ENCODE measurements at places on chromosomes 3 and 15. TPM values are rescaled to one million over a fixed set of nuclear protein-coding genes. Genes with fewer than 3 reads are reported as not detected.

The USP50 gene
- not detected for total RNA-seq

The ITGA11 gene
- total RNA-seq = not detected

The IL1RAP gene
- total RNA-seq = 5.4 TPM

The CLDN16 gene
- not detected for total RNA-seq

DNA sequence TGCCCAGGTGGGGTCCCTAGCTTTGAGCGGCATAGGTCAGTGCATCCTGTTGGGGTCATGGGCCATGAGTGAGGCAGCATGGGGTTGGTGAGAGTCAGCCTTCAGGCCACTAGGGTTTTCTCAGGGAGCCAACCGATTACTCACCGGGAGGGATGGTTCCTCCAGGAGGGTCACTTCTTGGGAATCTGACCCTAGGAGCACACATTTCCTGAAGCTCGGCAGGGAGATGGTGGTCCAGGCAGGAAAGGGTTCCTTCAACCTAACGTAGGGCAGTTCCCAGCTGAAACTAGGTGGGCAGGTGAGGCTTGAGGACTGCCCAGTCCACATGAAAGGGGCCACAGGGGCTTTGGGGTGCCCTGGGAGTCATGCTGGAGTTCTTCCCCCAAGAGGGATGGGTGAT is 218.0 kb downstream of the UBE3A start:
- no peak overlapping the region for H3K27ac ChIP-seq
- H3K27me3 ChIP-seq = no peaks in the 10 kb centered on the region
- H3K36me3 ChIP-seq = no peaks in the 10 kb centered on the region
- DNase-seq = no peak

DNA sequence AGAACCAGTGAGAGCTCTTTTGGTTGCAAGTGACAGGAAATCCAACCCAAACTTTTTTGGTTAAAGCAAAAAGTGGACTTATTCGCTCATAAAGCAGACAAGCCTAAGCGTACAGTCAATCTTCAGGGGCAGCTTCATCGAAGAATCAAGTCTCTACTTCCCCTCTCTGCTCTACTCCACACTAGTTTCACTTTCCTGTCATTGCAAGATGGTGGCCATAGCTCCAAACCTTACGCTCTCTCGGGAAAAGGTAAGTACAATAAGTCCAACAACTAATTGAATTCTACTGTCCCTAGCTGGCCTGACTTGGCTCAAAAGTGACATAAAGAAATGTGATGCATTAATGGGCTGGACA is 24.9 kb upstream of the ZNF710 start:
- H3K4me1 ChIP-seq = no peaks in the 10 kb centered on the region
- H3K27me3 ChIP-seq = peaks cover 15% of the 10 kb centered on the region
- H3K27ac ChIP-seq = no peak overlapping the region
- H3K4me3 ChIP-seq = no peak overlapping the region

DNA sequence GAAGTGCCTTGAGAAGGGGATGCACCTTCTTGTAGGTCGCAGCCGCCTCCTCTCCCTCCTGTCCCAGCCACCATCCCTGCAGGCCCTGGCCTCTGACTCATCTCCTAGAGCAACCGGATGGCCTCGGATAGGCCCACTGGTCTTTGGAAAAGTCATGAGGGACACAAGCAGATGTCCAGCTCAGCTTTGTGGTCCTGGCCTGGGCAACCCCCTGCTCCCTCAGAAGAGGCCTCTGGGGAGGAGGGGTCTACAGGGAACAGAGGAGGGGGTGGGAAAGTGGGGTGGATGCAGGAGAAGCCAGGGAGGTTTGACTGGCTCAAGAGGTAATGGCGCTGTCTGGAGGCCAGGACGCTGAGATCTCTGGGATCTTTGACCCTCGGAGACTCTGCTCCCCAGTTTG is 259.2 kb upstream of the TLE3 start:
- H3K36me3 ChIP-seq = no peaks in the 10 kb centered on the region
- H3K27ac ChIP-seq = no peak overlapping the region
- H3K4me1 ChIP-seq = no peaks in the 10 kb centered on the region
- no peaks in the 10 kb centered on the region for H3K27me3 ChIP-seq

GRCh38 chr15:75232252-75232813 is 25.8 kb upstream of the GOLGA6C start:
- H3K36me3 ChIP-seq = no peaks in the 10 kb centered on the region
- no peak for DNase-seq
- no peaks in the 10 kb centered on the region for H3K4me1 ChIP-seq
- H3K27me3 ChIP-seq = no peaks in the 10 kb centered on the region
- no peak overlapping the region for H3K4me3 ChIP-seq
- no peak overlapping the region for H3K27ac ChIP-seq

GRCh38 chr3:173430576-173430975 is 33.0 kb downstream of the NLGN1 start:
- H3K36me3 ChIP-seq = peaks cover 7% of the 10 kb centered on the region
- no peak overlapping the region for H3K27ac ChIP-seq
- DNase-seq = no peak
- no peaks in the 10 kb centered on the region for H3K27me3 ChIP-seq
- no peaks in the 10 kb centered on the region for H3K4me1 ChIP-seq
- no peak overlapping the region for H3K4me3 ChIP-seq

DNA sequence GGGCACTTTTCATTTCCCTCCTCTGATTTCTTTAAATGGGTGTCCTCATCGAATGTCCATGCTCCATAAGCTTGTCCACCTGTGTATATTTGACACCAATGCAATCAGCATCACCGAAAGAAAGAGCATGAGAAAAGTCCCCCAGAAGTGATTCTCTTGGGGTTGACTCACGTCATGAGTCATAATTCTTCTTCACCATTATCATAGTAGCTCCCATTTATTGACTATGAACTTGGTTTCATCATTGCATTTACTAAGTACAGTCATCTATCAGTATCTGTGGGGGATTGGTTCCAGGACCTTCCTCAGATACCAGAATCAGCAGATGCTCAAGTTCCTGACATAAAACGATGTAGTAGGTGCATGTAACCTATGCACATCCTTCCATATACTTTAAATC is 372.5 kb upstream of the CFAP20DC start:
- no peak overlapping the region for H3K27ac ChIP-seq
- no peaks in the 10 kb centered on the region for H3K4me1 ChIP-seq
- no peaks in the 10 kb centered on the region for H3K36me3 ChIP-seq
- no peak overlapping the region for H3K4me3 ChIP-seq

GRCh38 chr3:72376956-72377710 is 471.1 kb downstream of the SHQ1 start:
- peak overlapping the region; percentile 6 for H3K4me3 ChIP-seq
- H3K27me3 ChIP-seq = no peaks in the 10 kb centered on the region
- H3K27ac ChIP-seq = peak overlapping the region; percentile 78
- no peak for DNase-seq
- peaks cover 17% of the 10 kb centered on the region for H3K36me3 ChIP-seq

DNA sequence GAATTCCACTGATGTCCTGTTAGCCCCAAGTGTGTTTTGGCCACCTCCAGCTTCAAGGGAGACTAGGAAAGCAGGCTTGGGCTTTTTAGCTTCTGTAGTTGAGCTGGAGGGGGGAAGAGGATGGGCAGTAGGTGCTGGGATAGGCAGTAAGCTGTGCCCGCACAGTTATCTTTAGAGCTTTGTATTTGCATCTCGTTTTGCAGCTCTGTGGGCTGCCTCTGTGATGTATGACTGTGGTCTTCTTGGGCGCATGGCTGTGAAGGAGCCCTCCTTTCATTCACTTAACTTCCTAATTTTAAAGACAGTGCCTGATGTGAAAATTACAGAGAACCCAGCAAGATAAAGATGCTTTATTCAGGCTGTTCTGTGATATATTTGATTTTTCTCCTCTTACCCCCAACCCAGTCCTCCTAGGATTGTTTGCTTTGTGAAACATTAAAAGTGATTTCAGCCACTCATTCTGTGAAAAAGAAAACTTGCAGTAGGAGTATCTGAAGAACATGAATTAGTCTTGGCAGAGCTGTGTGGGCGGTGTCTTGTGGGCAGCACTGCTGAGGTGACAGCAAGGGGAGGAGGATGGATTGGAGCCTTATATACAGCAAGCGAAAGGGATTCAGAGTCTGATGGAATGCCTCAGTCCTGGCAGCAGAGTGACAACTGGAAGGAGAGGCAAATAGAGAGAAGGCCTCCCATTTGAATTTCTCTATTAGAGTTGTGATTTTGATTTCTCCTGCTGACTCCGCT is 74.3 kb downstream of the LARS2 start:
- H3K27me3 ChIP-seq = no peaks in the 10 kb centered on the region
- no peak overlapping the region for H3K4me3 ChIP-seq
- peaks cover 10% of the 10 kb centered on the region for H3K4me1 ChIP-seq
- no peak overlapping the region for H3K27ac ChIP-seq
- no peak for DNase-seq
- peaks cover 39% of the 10 kb centered on the region for H3K36me3 ChIP-seq

GRCh38 chr15:68551296-68551635 is 27.5 kb upstream of the CORO2B start:
- H3K4me1 ChIP-seq = no peaks in the 10 kb centered on the region
- H3K27ac ChIP-seq = no peak overlapping the region
- no peaks in the 10 kb centered on the region for H3K27me3 ChIP-seq

GRCh38 chr3:180102134-180102533 is 65.4 kb upstream of the PEX5L start:
- peak; percentile 60 for DNase-seq
- no peak overlapping the region for H3K4me3 ChIP-seq
- peaks cover 2% of the 10 kb centered on the region for H3K4me1 ChIP-seq
- no peak overlapping the region for H3K27ac ChIP-seq
- no peaks in the 10 kb centered on the region for H3K27me3 ChIP-seq
- no peaks in the 10 kb centered on the region for H3K36me3 ChIP-seq

- peak overlapping the region; percentile 31 for H3K4me3 ChIP-seq
- peaks cover 2% of the 10 kb centered on the region for H3K36me3 ChIP-seq
- H3K27me3 ChIP-seq = no peaks in the 10 kb centered on the region
Measured at GRCh38 chr3:195153653-195154052, 117.3 kb downstream of the XXYLT1 start.

DNA sequence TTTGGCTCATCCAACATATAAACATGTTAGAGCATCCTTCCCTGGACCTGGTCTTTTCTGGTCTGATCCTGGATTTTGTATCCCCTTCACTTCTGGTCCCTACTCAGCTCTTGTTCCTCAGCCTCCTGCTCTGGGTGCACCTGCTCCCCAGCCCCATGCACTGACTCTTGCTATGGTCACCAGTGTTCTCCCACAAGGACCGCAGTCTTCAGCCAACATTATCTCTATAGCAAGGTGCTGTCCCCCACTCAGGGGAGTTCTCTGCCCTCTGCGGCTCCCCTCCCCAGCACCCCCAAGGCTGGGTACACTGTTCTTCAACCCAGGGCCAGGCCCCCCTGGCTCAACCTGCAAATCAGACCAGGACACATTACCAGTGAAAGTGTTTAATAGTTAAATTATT is 80.2 kb downstream of the SEC22A start:
- no peak for DNase-seq
- H3K36me3 ChIP-seq = no peaks in the 10 kb centered on the region
- no peak overlapping the region for H3K27ac ChIP-seq
- no peak overlapping the region for H3K4me3 ChIP-seq

DNA sequence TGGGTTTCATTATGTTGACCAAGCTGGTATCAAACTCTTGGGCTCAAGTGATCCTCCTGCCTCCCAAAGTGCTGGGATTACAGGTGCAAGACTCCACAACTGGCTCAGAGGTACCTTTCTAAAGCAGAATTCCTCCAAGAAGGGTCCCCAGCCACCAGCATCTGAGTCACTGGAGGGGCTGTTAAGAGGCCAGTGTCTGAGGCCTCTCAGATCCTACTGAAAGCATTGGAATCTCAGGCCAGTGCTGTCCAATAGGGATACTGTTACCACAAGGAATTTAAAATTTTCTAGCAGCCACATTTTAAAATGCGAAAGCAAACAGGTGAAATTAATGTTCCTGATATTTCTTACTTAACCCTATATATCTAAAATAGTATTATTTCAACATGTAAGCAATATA is 1.3 kb downstream of the CAV3 start:
- no peak overlapping the region for H3K27ac ChIP-seq
- H3K4me1 ChIP-seq = no peaks in the 10 kb centered on the region
- no peaks in the 10 kb centered on the region for H3K36me3 ChIP-seq
- no peak overlapping the region for H3K4me3 ChIP-seq

- no peaks in the 10 kb centered on the region for H3K27me3 ChIP-seq
- peaks cover 7% of the 10 kb centered on the region for H3K4me1 ChIP-seq
- H3K27ac ChIP-seq = no peak overlapping the region
- H3K36me3 ChIP-seq = peaks cover 31% of the 10 kb centered on the region
- peak; percentile 81 for DNase-seq
Measured at GRCh38 chr3:61564395-61565059, 3.2 kb downstream of the PTPRG start.

- H3K4me1 ChIP-seq = peaks cover 14% of the 10 kb centered on the region
- no peak for DNase-seq
- H3K36me3 ChIP-seq = peaks cover 42% of the 10 kb centered on the region
- no peak overlapping the region for H3K4me3 ChIP-seq
- H3K27me3 ChIP-seq = no peaks in the 10 kb centered on the region
- no peak overlapping the region for H3K27ac ChIP-seq
Measured at GRCh38 chr3:13343601-13344000, 76.5 kb downstream of the NUP210 start.

- no peaks in the 10 kb centered on the region for H3K4me1 ChIP-seq
- H3K27me3 ChIP-seq = peaks cover 34% of the 10 kb centered on the region
- no peak overlapping the region for H3K27ac ChIP-seq
- H3K4me3 ChIP-seq = no peak overlapping the region
Measured at GRCh38 chr15:68429691-68430470, 2.1 kb downstream of the ITGA11 start.

DNA sequence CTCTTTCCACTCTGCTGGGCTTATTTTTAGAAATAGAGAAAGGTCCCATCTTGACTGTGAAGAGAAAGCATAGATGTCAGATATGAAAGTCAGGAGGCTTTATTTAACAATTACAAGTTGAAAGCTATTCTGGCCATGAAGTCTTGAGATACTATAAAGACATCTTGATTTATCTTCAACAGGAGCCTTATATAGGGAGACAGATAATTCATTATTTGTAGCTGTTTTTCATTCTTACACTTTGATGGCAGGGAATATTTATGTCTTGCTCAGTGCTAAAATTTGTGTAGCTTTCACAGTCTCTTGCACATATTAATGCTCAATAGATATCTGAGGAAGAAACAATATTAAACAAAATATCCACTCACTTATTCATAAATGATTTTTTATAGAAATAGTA is 248.8 kb downstream of the C3orf38 start:
- no peak for DNase-seq
- H3K4me3 ChIP-seq = no peak overlapping the region
- no peaks in the 10 kb centered on the region for H3K4me1 ChIP-seq
- no peaks in the 10 kb centered on the region for H3K36me3 ChIP-seq
- H3K27ac ChIP-seq = no peak overlapping the region

DNA sequence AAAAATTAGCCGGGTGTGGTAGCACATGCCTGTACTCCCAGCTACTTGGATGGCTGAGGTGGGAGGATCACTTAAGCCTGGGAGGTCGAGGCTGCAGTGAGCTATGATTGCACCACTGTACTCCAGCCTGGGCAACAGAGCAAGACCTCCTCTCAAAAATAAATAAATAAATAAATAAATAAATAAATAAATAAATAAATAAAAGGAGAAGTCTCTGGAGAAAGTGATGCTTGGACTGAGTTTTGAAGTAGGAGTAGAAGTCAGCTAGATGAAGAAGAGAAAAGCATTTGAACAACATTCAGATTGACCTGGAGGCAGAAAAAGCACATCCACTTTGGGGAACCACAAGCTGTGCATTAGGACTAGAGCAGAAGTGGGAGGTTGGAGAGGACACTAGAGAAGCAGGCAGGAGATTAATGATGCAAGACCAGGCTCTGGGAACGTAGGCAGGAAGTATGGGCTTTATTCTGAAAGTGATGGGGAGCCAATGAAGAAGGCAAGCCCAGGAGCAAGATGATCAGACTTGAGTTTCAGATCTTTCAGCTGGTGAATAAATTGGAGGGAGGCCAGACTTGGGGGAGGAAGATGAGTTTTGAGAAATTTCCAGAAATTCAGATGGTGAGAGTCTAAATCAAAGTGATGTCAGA is 48.7 kb downstream of the KLHL6 start:
- no peak overlapping the region for H3K27ac ChIP-seq
- no peaks in the 10 kb centered on the region for H3K4me1 ChIP-seq
- no peaks in the 10 kb centered on the region for H3K36me3 ChIP-seq
- DNase-seq = no peak
- H3K4me3 ChIP-seq = no peak overlapping the region
